NCI-H510A (cell line): ENCODE measurements at places on chromosomes 6 and 20.

GRCh38 chr6:16209539-16209938 is 28.8 kb upstream of the GMPR start:
- DNase-seq: no peak

- DNase-seq: no peak
These were observed 12.8 kb upstream of the ELOVL5 start for GRCh38 chr6:53361549-53362031.

DNA sequence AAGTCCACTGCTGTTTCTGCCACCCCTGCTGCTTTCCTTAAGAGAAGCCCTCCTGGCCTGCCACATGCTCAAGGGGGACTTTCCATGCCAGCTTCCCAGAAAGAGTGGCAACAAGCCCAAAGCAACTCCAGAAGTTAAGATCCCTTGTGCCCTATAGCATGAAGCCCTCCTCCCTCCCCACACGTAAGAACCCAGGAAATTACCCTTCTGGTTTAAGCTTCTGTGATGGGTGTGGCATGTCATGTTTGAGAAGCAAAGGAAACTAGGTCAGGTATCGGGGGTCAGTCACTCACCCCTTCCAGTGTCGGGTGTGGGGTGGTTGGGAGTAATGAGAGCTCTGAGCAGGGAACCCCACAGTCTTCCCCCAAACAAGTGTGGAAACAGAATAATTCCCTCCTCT is 196.1 kb downstream of the LRFN2 start:
- DNase-seq: no peak

GRCh38 chr6:133244519-133244918 is 3.4 kb downstream of the EYA4 start:
- no peak for DNase-seq

DNA sequence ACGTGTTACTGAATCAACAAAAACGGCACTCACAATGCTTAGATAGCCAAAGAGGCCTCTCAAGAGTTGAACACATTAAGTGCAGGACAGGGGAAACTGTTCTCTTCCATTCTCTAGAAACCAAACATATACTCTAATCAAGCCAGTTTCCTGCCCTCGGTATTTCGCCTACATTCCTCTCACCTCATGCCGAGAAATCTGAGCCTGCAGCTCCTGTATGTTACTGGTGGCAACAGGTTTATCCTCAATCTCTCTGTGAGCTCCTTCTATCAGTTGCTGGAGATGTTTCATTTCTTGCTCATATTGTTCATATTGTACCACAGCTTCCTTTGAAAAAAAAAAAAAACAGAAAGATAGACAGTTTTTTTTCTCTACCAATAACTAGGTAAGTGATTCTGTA is 328.9 kb downstream of the SYNE1 start:
- no peak for DNase-seq

GRCh38 chr6:116461331-116461931 is at the start of gene CALHM6:
Gene CALHM6, plus strand, starts transcription at chr6:116461375. Its CDS starts 555 bp downstream, at chr6:116461930.
- DNase-seq: no peak

- no peak for DNase-seq
These were observed 5.5 kb downstream of the CPXM1 start for GRCh38 chr20:2794866-2795447.

GRCh38 chr6:92688342-92688741 is 731.0 kb downstream of the EPHA7 start:
- DNase-seq: no peak

DNA sequence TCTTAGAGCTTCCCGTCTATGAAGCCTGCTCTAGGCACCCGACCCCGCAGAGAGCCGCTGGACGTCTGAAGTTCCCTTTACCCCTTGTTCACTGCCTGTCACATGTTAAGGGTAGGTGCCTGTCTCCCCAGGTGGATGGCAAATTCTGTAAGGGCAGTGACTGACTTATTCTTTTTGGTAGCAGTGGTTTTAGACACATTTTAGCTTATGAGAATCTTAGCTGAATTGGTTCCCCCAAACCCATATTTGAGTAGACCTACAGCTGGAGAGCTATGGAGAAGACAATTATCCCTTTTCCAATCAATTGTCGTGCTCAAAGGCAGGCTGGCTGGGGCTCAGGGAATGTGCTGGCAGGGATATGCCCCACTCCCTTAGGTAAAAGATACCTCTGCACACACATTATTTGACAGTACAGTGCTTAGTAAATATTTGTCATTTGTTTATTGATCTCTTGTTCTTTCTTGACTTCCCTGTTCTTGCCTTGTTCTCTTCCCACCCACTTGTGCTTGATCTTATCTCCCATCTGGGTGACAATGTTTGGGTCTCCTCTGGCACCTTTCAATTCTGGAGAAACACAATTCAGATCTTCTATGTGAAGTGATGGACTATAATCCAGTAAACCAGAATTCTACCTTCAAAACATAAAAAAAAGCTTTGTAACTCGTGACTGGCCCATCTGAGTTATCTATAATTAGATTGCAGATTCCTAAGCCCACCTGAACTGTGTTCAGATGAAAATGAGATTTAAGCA is 114.3 kb upstream of the SLC2A12 start:
- no peak for DNase-seq

GRCh38 chr6:5462856-5463255 is 201.5 kb downstream of the FARS2 start:
- DNase-seq: no peak

- no peak for DNase-seq
These were observed 39.3 kb downstream of the PCNA start for GRCh38 chr20:5080384-5080877.

DNA sequence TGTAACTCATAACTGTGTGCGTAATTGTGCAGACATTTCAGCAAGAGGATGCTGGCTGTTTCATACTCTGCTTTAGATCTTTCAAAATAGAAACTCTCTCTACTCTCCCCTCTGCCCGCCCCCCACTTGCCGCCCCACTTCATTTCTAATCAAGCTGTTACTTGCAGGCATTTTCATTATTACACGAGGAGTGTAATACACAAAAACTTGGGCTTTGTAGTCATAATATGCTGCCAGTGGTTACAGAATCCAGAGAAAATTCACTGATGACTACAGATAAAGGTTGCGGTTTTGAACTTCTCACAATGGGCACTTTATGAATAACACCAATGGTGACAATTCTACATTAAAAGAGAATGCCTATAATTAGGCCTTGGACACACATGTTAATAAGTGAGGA is 194.0 kb upstream of the POU3F2 start:
- DNase-seq: no peak

DNA sequence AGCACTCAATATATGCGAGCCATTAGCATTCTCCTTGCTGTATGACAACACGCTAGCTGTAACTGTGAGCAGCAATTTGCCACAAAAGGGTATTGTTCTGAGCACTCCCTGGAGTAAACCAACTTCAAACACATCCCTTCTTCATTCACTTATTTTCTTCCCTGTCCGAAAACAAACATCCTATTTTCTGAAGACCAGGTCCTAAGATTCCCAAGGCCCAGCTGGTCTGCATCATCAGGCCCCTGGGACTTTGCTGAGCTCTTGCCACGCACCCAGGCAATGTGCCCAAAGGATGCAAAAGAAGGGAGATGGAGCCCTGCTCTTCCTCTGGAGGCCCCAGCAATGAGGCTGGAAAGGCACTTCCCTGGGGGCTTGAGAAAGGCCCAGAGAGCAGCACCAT is 118.1 kb downstream of the PREX1 start:
- DNase-seq: no peak

- no peak for DNase-seq
These were observed 15.9 kb upstream of the GDAP1L1 start for GRCh38 chr20:44231193-44231592.

- DNase-seq: no peak
These were observed 39.7 kb downstream of the LBP start for GRCh38 chr20:38386004-38386403.

DNA sequence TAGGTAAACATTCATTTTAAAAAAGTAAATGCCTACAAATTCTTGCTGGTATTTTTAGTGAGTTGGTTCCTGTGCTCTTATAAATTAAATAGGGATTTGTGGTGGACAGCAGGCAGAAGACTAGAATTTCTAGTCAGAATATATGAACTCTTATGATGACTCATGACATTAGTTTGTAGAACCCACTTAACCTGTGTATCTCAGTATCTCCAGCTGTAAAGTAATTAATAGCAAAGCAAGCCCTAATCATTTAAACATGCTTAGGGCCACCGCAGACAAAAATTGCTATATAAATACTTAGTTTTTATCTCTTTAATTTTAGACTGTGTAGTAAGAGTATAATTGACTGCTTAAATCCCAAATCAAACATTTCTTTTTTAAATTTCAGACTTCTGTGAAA is 2.4 kb downstream of the FAM135A start:
- DNase-seq: no peak

- no peak for DNase-seq
These were observed 75.0 kb upstream of the EZR start for GRCh38 chr6:158894193-158894592.

GRCh38 chr6:111220383-111221031 is 133.2 kb downstream of the SLC16A10 start:
- no peak for DNase-seq
